ENCODE measurements at places on chromosomes 1 and 21.

DNA sequence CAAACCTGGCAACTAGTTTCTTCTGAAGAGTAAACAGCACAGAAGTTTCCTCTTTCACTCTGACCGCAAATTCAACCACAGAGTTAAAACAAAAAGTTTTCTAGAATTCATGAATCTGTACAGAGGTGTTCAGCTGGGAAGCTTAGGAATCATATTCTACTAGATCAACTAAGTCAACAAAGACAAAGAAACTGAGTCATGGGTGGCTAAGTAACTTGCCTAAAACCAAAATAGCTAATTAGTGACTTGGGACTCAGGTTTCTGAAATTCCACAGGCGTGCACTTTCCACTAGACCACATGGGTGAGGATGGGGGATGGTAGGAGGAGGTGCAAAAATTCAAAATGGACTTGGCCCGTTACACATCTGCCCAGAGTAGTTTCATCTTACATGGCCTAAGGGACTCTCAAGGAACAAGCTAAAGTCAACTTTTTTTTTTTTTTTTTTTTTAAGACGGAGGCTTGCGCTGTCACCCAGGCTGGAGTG, 25.8 kb downstream of the PTPN14 start:
- no peak for DNase-seq
- H3K36me3 ChIP-seq: no peaks in the 10 kb centered on the region
- no peaks in the 10 kb centered on the region for H3K4me1 ChIP-seq
- H3K27ac ChIP-seq: no peak overlapping the region
- no peaks in the 10 kb centered on the region for H3K27me3 ChIP-seq
- H3K4me3 ChIP-seq: no peak overlapping the region

GRCh38 chr1:220339581-220339980, 67.3 kb upstream of the RAB3GAP2 start:
- H3K27me3 ChIP-seq: no peaks in the 10 kb centered on the region
- DNase-seq: no peak
- no peak overlapping the region for H3K27ac ChIP-seq
- H3K4me3 ChIP-seq: no peak overlapping the region
- peaks cover 5% of the 10 kb centered on the region for H3K4me1 ChIP-seq

DNA sequence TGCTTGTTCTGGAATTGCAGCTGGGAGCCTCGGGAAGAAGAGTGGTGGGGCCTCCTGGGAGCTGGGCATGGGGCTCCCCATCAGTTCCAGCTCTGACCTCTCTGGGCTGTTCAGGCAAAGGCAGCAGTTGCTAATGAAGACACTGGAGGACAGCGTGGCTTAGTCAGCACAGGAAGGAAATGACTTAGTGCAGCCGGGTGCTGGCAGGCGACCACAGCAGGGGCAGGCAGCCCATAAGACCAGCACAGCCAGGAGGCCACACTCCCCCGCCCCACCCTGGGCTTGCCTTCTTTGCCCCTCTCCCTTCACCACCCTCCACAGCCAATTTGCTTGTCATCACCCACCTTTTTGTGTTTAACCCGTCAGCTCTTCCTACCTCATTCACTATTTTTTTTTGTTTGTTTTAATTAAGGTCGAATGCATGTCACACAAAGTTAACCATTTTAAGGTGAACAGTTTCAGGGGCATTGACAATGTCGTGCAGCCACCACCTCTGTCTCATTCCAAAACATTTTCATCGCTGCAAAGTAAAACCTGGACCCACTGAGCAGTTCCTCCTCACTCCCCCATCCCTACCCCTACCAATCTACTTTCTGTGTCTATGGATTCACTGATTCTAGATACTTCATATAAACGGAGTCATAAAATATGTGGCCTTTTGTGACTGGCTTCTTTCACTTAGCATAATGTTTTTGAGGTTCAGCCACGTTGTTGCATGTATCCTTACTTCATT, 10.9 kb downstream of the OLIG2 start:
- H3K36me3 ChIP-seq: no peaks in the 10 kb centered on the region
- no peak overlapping the region for H3K27ac ChIP-seq
- H3K4me3 ChIP-seq: no peak overlapping the region
- no peaks in the 10 kb centered on the region for H3K4me1 ChIP-seq
- no peak for DNase-seq

GRCh38 chr1:17167041-17167785, 37.7 kb upstream of the PADI1 start:
- DNase-seq: no peak
- H3K4me3 ChIP-seq: no peak overlapping the region
- peaks cover 12% of the 10 kb centered on the region for H3K4me1 ChIP-seq
- no peaks in the 10 kb centered on the region for H3K36me3 ChIP-seq
- H3K27ac ChIP-seq: no peak overlapping the region
- H3K27me3 ChIP-seq: peaks cover 23% of the 10 kb centered on the region

DNA sequence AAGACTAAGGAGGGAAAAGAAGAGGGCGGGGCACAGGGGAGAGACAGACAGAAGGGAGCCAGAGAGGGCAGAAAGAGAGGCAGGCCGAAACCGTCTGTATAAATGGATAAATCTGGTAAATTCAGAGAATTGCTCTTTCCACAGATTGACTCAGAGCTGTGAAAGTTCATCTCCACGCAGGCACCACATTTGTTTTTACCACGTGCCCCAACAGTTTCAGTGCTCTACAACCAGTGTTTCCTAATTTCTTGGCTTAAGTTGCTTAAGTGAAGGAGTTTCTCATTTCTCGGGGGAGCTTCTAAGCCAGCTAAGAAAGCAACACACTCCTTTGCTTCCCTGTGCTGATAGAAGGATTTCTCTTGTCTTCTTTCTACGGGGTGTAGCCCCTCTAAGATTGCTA, 87.1 kb downstream of the ENAH start:
- H3K27ac ChIP-seq: no peak overlapping the region
- no peak overlapping the region for H3K4me3 ChIP-seq
- H3K36me3 ChIP-seq: no peaks in the 10 kb centered on the region
- DNase-seq: no peak
- no peaks in the 10 kb centered on the region for H3K4me1 ChIP-seq
- H3K27me3 ChIP-seq: no peaks in the 10 kb centered on the region

- peak; percentile 38 for DNase-seq
- H3K27ac ChIP-seq: no peak overlapping the region
- H3K36me3 ChIP-seq: no peaks in the 10 kb centered on the region
- peaks cover 34% of the 10 kb centered on the region for H3K4me1 ChIP-seq
Observed at GRCh38 chr1:205255941-205256780, 28.4 kb downstream of the TMCC2 start.

DNA sequence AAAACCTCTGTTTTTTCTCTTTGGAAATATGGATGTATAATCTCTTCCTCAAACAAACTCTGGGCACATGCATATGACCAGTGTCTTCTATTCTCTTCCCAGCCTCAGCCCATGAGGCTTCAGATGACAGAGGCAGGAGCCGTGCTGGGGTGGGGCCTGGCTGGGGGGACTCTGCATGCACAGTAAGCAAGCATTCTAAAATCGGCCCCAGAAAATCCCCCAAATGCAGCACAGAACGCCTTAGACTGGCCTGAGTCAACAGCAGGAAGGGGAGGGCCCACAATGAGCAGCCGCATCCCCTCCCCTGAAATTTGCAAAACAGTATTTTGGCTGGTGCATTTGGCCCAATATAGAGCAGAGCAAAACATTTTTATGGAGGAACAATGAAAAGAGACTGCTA, 47.8 kb downstream of the ITPKB start:
- no peaks in the 10 kb centered on the region for H3K36me3 ChIP-seq
- peak overlapping the region; percentile 59 for H3K27ac ChIP-seq
- H3K4me1 ChIP-seq: peaks cover 51% of the 10 kb centered on the region
- DNase-seq: no peak
- no peak overlapping the region for H3K4me3 ChIP-seq

DNA sequence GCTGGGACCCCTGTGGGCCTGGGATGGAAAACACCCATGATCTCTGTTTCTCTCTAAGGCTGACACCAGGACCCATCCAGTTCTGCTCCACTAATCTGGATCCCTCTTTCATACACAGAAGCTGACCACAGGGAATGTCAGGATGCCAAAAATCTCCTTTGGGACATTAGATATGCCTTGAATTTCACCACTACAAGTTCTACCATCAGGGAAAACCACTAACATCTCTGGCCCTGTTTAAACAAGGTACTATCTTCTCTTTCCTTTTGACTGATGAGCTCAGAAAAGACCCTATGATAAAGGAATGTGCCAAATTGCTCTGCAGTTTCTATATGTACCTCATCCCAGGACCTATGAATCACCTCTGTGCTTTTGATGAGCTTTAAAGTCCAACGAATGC, 10.2 kb upstream of the PLXNA2 start:
- DNase-seq: no peak
- no peaks in the 10 kb centered on the region for H3K4me1 ChIP-seq
- no peaks in the 10 kb centered on the region for H3K36me3 ChIP-seq
- H3K27ac ChIP-seq: no peak overlapping the region

GRCh38 chr1:18922848-18923755, 20.7 kb upstream of the ALDH4A1 start:
- no peaks in the 10 kb centered on the region for H3K27me3 ChIP-seq
- H3K4me3 ChIP-seq: no peak overlapping the region
- H3K27ac ChIP-seq: peak overlapping the region; percentile 93
- no peak for DNase-seq
- H3K4me1 ChIP-seq: peaks cover 68% of the 10 kb centered on the region

DNA sequence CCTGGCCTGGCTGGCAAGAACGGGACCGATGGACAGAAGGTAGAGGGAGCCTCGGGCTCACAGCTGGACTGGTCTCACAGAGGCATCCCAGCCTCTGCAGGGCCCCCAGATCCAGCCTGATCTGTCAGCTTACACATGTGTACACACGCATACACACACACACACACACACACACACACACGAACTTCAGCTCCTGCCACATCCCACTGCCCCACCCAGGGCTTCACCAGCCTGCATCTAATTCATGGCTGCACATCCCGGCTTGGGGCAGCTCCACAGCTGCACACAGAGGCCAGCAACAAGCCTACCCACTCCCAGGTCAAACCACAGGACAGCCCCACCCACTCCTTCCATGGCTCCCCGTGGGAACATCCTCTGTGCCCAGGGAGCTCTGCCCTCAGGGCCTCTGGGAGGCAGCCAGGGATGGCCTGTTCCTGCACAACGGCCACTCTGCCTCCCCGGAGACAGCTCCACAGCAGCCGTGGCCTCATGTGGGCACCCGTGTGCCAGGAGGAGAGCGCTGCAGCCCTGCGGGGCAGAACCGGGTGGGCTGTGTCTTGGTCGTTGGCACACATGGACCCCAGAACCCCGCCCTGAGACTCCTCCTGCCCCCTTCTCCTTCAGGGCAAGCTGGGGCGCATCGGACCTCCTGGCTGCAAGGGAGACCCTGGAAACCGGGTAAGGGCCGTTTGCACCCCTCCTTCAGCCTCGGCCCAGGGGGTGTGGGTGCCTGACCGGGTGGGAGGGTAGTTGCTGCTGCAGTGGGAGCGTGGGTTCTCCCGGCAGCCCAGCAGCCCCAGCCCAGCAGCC, 19.1 kb downstream of the COL6A2 start:
- no peak for DNase-seq
- no peaks in the 10 kb centered on the region for H3K27me3 ChIP-seq
- no peak overlapping the region for H3K27ac ChIP-seq
- H3K4me3 ChIP-seq: no peak overlapping the region

DNA sequence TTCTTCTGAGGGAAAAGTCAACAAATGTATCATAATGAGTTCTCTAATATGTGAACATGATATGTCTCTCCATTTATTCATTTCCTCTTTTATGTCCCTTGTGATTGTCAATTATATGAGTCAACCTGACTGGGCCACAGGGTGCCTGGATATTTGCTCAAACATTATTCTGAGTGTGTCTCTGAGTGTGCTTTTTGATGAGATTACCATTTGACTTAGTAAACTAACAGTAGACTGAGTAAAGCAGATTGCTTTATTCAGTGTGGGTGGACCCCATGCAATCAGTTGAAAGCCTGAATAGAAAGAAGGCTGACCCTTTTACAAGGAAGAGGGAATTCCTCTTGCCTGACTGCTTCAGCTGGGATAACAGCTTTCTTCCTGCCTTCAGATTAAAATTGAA, 142.6 kb downstream of the SLC35F3 start:
- no peak overlapping the region for H3K4me3 ChIP-seq
- no peak overlapping the region for H3K27ac ChIP-seq
- H3K4me1 ChIP-seq: no peaks in the 10 kb centered on the region
- H3K36me3 ChIP-seq: no peaks in the 10 kb centered on the region

- no peak for DNase-seq
- H3K27me3 ChIP-seq: no peaks in the 10 kb centered on the region
- no peak overlapping the region for H3K4me3 ChIP-seq
- H3K4me1 ChIP-seq: peaks cover 33% of the 10 kb centered on the region
- no peaks in the 10 kb centered on the region for H3K36me3 ChIP-seq
Observed at GRCh38 chr1:236039740-236040685, 24.9 kb downstream of the NID1 start.

GRCh38 chr21:43727519-43728153, 8.7 kb downstream of the PDXK start:
- H3K4me1 ChIP-seq: peaks cover 62% of the 10 kb centered on the region
- H3K27me3 ChIP-seq: no peaks in the 10 kb centered on the region
- peak overlapping the region; percentile 63 for H3K27ac ChIP-seq
- H3K36me3 ChIP-seq: peaks cover 16% of the 10 kb centered on the region

GRCh38 chr1:175364424-175365076, 172.0 kb upstream of the KIAA0040 start:
- no peaks in the 10 kb centered on the region for H3K36me3 ChIP-seq
- DNase-seq: no peak
- peaks cover 11% of the 10 kb centered on the region for H3K27me3 ChIP-seq
